ENCODE measurements at places on chromosomes 13 and 19. TPM values are rescaled to one million over a fixed set of nuclear protein-coding genes. Genes with fewer than 3 reads are reported as not detected.

DNA sequence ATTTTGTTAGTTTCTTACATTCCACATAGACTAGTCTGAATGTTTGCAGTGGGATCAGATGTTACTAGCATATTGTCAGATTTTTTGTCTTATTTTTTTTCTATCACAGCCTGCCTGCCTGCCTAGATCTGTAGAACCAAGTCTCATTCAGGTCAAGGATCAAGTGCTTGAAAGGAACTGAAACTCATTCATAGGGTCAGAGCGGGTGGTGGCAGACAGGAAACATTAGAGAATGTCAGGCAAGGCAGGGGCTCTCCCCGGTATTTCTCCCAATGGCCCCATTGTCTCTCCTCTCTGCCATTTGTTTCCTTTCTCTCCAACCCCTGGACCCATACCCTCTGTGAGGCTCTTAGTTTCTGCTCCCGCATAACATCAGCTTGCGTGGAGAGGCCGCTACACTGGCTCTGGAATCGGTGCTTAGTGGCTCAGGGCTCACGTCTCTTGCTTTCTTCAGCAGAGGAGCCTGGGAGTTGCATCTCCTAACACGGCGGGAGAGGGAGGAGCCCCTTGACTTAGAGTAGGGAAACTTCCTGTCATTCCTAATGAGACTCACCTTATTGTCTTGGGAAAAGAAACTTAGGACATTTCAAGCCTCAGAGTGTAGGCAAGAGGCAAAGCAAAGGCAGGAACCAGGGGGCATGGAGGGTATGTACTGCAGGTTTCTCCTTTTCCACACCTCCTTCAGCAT lies 35.6 kb upstream of the SPATA13 start:
- DNase-seq = no peak

- no peak for DNase-seq
These were observed 37.2 kb downstream of the COL4A2 start for GRCh38 chr13:110344320-110344719.

DNA sequence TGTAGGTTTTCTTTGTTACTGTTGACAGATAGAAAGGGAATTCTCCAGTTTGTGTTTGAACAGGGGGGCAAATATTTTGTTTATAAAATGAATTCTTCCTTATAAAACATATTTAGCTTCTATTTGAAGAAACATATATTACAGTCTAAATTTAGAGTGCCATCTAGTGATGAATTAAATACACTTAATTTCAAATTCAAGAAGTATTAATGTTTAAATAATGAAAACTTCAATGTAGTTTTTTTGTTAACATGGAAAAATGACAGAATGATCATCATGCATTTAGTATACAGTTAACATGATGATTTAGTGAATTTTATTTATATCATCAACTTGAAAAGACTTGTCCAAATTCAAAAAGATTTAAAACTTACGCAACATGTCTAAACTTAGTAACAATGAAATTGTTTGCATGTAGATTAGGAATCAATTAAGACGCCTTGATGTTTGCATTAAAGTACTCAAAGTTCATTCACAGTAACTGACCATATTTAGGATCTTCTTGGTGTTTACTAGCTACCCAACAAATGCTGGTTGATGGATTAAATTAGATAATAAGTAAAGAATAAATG lies 765.9 kb upstream of the SLITRK1 start:
- no peak for DNase-seq

- peak; percentile 46 for DNase-seq
These were observed 14.7 kb downstream of the SMARCA4 start for GRCh38 chr19:10975374-10976130.

- DNase-seq = no peak
These were observed 5.4 kb downstream of the LINGO3 start for GRCh38 chr19:2302319-2303210.

GRCh38 chr19:1163283-1163933 lies 10.7 kb downstream of the SBNO2 start:
- no peak for DNase-seq

DNA sequence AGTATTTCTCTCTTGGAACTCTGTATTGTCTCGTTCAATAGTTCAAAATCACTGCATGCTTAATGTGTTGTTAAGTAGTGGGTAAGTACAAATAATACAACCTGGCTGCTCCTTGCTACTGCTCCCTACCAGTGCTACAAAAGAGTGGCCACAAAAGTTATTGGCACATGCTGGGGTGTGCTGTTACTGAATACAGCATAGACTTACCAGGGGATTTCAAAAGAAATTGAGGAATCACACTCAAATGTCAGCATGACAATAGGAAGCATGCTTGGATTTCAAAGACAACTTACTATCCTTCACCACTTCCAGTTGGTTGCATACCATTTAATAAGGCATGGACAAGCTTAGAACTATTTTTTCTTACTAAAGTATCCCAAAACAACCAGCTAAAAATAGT lies 1041.3 kb upstream of the SPRY2 start:
- no peak for DNase-seq

DNA sequence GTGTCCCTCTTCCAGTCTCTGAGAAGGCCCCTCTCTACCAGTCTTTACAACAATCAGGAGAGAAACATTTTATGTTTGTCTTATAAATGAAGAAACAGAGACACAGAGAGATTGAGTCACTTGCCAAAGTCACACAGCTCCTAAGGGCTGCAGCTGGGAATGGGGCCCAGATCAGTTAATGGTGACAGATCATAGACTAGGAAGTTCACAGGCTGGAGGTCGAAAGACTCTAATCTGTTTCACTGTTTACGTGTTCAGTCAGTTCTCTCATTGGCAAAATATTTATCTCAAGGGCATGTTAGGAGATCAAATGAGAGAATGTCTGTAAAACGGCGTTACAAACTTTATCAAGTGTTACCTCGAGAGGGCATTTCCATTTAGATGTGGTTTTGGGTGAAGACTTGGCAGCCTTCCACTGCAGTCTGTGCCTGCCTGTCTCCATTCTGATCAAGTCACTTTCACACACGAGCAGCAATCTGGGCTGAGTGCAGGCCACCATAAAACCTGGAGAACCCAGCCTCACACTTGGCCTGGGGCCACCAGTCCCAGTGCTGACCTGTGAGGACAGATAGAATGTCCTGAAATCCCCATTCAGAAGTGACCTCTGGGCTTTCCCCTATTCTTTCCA lies 65.1 kb downstream of the SIAH3 start:
- no peak for DNase-seq

DNA sequence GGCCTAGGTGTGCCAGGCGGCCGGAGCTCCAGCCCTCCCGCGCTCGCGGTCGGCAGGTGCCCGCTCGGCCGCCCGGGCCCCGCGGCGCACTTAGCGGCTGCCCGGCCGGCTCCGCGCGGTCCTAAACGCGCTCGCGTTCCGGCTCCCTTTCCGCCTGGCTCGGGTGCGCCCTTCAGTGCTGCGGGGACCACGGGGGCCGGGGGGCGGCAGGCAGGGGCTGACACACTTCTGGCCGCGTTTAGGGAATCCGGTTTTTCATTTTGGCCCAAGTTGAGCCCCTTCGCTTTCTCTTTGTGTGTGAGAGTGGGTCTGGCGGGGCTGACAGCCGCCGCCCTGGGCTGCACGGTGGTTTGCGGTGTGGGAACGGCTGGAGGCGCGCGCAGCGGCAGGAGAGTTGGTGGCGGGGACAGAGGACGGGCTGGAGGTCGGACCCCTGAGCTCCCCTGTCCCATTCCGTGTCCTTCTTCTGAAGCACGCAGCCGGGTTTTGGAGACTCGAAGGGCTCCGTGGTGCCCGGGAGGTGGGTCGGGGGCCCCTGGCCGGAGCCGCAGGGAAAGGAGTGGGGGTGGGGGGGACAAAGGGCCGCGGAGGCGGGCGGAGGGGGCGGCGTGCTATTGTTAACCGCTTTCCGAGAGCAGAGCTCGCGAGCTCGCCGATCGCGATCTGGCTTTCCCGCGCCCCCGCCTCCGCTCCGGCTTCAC lies 3.1 kb downstream of the FGF9 start:
- DNase-seq = peak; percentile 47

DNA sequence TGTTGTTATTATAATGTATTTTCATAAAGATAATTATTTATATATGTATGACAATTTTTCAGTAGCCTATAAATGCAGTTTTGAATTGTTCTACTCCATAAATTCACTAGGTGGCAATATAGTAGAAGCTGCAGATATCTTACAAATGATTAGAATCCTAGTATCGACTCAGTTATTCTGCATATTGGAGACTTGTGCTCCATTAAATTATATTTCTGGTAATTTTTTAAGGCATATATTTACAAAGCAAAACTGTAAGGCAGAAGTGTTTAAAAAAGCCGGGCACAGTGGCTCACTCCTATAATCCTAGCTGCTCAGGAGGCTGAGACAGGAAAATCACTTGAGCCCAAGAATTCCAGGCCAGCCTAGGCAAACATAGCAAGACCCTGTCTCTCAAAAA lies 58.7 kb downstream of the DPY19L3 start:
- peak; percentile 37 for DNase-seq

DNA sequence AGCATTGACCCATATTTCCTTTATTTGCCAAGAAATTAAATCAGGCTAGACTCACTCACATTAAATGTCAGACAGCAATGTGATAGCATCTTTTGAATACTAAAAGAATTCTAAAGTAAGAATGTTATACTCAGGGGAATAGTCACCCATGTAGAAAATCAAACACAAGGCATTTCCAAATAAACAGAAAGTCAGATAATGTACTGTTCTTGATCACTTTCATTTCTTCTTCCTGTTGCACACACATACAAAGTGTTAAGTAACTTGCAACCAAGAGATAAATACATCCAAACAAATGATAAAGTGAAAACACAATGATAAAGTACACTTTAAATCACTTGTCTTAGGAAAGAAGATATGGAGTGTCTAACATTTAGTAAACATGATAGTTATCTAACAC lies 1366.6 kb upstream of the MIR17HG start:
- no peak for DNase-seq

DNA sequence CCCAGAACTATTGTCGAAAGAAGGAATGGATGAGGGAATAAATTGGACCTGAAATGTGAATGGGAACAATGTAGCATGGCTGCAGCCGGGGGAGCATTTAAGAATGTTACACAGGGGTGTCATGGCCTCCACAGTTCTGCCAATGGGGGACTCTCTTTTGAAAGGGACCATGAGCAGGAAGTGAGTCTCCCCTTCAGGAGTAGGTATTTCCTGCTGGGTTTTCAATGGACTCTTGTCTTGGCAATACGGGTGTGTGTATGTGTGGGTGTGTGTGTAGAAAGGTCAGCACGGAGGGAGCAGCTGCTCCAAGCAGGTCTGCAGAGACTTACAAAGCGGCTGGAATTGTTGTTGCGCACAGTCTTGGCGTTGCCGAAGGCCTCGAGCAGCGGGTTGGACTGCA lies 24.4 kb downstream of the MYO1F start:
- no peak for DNase-seq

The MAP4K1 gene
- total RNA-seq = 0.13 TPM
